Erythroblast (primary cell): ENCODE measurements at places on chromosomes 5 and 9.

GRCh38 chr9:129343424-129344375 is 165.6 kb upstream of the IER5L start:
- DNase-seq, result no peak

DNA sequence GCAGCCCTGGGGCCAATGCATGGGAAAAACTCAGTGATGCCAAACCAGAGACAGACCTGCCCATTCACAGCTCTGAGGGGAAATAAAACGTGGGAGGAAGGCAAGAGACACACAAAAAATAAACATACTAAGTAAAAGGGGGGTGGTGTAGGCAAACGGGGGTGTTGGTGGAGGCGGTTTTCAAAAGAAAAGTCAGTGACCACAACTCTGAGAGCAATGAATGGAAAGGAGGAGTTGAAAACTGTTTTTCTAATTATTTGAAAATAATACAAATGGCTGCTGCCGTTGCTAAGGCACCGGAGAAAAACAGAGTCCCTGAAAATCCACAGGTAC is 293.5 kb downstream of the EFNA5 start:
- no peak for DNase-seq

GRCh38 chr5:99928490-99928889 is 606.7 kb upstream of the FAM174A start:
- DNase-seq, result no peak

- DNase-seq, result no peak
These were observed 23.0 kb upstream of the PRDM6 start for GRCh38 chr5:123066016-123066415.

- DNase-seq, result peak; percentile 7
These were observed 117.2 kb downstream of the CDC42SE2 start for GRCh38 chr5:131381021-131381420.

DNA sequence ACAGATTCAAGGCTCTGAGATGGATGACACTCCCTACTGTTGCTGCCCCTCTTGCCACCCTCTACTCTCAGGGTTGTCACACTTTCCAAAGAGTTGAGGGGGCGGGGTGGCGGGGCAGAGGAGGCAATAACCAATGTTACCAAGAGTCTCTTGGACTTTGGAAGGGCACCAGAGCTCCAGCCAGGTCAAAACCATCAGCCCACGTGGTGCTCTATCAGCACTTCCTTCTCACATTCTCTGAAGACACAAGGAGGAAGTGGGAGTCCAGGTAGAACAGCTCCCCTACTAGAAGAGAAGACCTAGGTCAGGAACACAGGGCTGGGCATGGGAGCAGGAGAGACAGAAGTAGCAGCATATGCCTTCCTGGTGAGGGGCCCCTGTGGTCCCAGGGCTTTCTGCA is 33.0 kb upstream of the PIK3R1 start:
- DNase-seq, result no peak

DNA sequence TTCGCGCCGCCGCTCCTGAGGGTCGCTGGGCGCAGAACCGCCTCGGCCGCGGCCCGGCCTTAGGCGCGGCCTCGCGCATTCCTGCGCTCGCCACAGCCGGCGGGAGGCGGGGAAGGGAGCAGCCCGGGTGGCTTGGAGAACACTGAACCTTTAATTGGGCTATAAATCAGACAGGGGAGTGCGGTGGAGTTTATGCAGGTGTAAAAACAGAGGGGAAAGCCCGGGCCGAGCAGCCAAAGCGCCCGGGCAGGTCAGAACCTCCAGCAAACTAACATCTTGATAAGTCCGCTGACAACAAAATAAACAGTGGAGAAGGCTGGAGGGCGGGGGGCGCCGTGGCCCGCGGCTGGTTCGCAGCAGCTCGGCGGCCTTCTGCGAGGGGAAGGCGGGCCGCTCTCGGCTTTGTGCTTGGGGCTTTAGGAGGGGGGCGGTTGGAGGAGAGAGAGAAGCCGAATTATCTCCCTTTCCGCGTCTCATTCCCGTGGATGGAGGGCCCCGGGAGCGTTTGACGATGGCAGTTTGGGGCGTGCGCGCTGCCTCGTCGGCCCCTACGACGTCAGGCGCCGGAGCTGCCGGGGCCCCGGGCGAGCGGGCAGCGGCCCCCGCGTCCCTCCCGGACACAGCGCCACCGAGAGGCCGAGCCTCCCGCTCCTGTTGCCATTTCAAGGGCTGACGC is 11.3 kb downstream of the FOXD1 start:
- DNase-seq, result peak; percentile 35

- no peak for DNase-seq
These were observed 545.2 kb downstream of the CSNK1G3 start for GRCh38 chr5:124056991-124057723.

GRCh38 chr9:107513464-107514100 is 24.0 kb upstream of the KLF4 start:
- DNase-seq, result no peak

DNA sequence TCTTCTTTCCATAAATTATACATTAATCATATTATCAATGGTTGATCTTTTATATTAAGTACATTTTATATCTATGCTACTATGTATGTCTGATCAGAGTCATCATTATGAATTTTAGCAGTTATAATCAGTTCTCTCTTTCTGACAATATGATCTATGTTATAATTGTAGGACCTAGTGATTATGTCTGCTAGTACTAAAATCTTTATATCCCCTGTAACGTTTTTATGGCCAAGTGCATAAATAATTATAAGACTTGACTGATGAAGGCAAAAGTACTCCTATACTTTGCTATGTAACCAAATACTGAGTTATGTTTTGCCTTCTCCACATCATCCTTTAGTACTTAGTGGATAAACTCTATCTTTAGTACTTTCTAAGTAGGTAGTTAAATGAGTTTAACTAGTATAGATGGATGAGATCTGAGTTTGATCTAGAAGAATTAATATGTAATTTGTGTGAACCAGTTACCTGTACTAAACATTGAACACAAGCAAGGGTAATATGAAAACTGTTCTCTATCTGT is 75.4 kb downstream of the SLF1 start:
- no peak for DNase-seq

- no peak for DNase-seq
These were observed 27.1 kb downstream of the SH3PXD2B start for GRCh38 chr5:172427202-172427601.

DNA sequence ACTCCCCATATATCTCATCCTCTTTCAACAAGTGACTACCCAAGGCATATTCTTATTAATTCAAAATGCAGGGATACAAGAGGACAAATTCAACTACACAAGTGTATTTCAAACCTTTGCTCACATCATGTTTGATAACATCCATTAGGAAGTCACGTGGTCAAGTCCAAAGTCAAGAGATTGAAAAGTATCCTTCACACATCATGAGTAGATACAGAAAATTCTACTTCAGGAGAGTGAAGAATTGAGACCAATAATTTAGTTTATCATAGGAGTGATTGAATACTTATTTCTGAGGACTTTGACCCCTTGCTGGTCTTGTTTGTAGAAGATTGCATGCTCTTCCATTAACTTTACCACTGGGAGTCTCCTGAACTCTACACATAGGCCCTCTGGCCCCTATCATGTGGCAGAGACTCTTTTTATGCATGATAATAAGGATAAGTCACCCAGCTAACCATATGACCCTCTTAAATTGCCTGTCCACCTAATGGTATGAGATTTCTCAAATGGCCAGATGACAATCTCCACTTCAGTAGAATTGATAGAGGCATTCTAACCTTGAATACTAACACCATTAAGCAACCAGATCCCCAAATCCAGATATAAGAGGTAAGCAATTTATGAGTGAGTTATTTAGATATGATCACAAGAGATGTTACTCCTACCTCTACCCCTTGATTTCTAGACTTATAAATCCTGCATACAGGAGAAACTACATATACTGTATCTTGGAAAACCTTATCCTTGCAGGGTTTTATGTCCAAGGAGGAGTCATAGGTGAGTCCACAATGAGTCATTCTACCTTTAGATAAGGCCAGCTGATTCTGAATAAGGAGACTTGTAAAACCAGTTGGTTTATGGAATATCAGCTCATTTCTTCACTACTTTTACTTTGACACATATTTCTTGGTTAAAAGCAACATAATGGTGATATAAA is 26.6 kb upstream of the SLC46A2 start:
- DNase-seq, result no peak

- no peak for DNase-seq
These were observed 317.9 kb upstream of the MPDZ start for GRCh38 chr9:13597427-13597826.

- DNase-seq, result no peak
These were observed 228.3 kb downstream of the CACNA1B start for GRCh38 chr9:138105561-138106505.

- no peak for DNase-seq
These were observed 282.4 kb upstream of the ZNF462 start for GRCh38 chr9:106580546-106580945.

GRCh38 chr9:73643379-73644013 is 491.8 kb downstream of the ANXA1 start:
- DNase-seq, result no peak

DNA sequence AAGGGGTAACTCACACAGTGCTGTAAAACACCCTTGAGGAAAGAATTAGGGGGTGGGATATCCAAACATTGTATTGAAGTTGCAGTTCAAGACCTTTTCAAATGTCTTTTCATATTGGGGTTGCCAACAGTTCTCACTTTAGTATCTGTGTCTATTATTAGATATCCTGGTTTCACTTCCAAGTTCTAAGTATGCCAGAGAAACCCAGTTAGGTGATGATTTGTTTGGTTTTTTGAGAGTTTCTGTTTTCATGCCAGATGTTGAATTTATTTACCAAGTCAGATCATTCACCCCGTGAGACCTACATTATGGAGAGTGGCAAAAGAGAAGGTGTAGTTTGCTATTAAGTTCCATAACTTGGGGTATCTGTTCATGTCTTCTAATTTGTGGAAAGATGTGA is 64.5 kb downstream of the C9orf152 start:
- no peak for DNase-seq

- peak; percentile 33 for DNase-seq
These were observed 714 bp downstream of the SEC24A start for GRCh38 chr5:134649163-134649835.

DNA sequence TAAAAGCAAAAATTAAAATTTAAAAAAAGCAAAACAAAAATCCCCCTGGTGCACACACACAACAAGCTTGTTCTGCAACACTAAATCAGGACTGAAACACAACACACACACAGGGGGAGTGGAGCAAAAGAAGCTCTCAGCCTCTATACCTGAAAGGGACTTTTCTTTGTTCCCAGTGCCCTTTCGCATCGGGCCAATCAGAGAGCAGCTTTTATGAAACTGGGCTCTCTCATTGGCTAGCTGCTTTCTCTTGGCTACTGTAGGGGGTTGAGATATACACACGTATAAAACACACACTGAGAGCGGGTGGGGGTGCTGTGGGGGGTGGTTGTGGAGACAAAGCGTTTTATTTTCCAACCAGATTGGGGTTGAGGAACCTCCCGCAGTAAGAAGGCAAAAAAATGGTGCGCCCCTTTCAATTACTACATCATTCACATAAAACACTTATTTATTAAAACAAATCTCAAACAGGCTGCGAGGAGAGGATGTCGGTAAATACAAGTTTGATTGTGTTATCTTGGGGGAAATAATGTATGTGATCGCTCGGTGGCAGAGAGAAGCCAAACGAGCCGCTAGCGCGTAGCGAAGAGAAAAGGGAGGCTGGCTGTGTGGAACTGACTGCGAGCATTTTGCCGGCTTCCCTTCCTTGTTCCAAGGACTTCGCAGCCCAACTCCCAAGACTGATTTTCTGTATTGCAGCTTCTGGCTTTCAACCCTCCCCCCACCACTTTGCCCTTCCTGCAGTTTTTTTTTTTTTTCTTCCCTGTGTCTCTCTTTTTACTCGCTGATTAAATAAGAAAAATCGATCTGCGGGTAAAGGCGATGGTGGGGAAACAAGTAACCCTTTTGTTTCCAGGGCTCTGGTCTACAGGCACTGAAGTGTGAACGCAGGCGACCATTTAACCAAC is 2.5 kb upstream of the ZNF608 start:
- DNase-seq, result peak; percentile 74

GRCh38 chr9:125993466-125993865 is 246.3 kb downstream of the PBX3 start:
- DNase-seq, result no peak

- peak; percentile 24 for DNase-seq
These were observed 1.0 kb upstream of the F2R start for GRCh38 chr5:76714751-76715485.

- no peak for DNase-seq
These were observed 4.2 kb downstream of the ENDOG start for GRCh38 chr9:128822407-128823042.

GRCh38 chr9:7234144-7234543 is 476.4 kb downstream of the KDM4C start:
- peak; percentile 71 for DNase-seq

DNA sequence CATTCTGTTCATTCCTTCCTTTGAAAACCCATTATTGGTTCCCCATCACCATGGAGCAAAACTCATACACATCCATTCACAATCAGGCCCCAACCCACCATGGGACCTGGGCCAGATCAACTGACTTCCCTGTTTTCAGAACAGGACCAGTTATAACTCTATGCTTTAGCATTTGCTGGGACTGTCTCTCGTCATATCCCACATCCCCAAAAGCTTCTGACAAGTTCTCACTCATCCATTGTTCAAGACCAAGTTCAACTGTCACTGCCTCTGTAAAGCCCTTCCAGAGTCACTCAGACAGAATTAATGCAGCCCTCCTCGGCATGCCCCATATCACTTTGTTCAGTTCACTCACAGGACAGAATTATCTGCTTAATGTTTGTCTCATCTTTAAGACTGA is 4.0 kb downstream of the FAM169A start:
- DNase-seq, result no peak

DNA sequence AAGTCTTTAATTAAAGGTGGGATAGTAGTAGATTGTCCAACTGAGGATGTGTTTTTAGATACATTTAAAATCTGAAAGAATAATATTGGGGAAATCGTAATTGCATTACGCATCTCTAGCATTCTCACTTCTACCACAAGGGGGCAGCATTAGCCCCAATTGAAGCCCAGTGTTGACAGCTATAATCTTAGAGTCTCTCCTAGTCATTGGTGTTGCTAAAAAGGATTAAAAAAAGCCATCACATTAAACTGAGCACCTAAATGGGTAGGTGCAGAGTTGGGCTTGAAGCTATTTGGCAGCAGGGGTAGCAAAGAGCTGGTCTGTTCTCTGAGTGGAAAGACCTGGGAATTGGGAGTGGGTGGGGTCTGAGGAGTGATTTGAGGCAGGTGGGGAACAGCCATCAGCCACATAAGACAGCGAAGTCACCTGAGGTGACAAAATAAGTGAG is 177.2 kb downstream of the OSTF1 start:
- peak; percentile 65 for DNase-seq

DNA sequence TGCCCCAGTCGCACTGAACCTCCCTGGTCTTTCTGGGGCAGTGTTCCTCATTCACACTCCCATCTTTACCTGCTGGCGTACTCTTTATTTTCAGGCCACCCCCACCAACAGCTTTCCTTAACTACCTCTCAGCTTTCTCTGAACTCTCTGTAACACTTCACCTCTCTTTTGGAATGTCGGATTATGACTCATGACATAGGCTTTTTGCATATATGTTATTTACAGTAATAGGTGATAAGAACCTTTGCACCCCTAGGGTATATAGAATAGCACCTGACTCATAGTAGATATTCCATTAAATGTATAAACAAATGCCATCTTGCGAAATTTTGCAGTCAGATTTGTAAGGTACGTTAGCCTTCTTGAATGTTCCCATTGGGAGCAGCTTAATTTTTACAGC is 52.9 kb upstream of the MIER3 start:
- DNase-seq, result no peak
